ENCODE measurements at places on chromosomes 1 and 21. TPM values are rescaled to one million over a fixed set of nuclear protein-coding genes. Genes with fewer than 3 reads are reported as not detected.

The IL12RB2 gene
- 265 TPM for total RNA-seq

The NHLH1 gene
- total RNA-seq, result 2.0 TPM

The TRAF3IP3 gene
- total RNA-seq, result 157 TPM

The DNAI4 gene
- total RNA-seq, result 0.73 TPM

The IFI16 gene
- total RNA-seq, result 186 TPM

The CFAP141 gene
- not detected for total RNA-seq

The IGSF9 gene
- not detected for total RNA-seq

The BRINP2 gene
- total RNA-seq, result not detected

The IGSF21 gene
- not detected for total RNA-seq

The FCGR3A gene
- total RNA-seq, result 34.5 TPM

The RAD54L gene
- total RNA-seq, result 23.3 TPM

The TTC34 gene
- 0.40 TPM for total RNA-seq

The DCST1 gene
- total RNA-seq, result not detected

The SELP gene
- not detected for total RNA-seq

The FCGR2B gene
- 7.1 TPM for total RNA-seq

The RAB13 gene
- total RNA-seq, result 11.5 TPM

The SH3BGR gene
- 0.83 TPM for total RNA-seq

The UQCRH gene
- total RNA-seq, result 253 TPM

The PTPN22 gene
- total RNA-seq, result 24.6 TPM

The AMY1B gene
- total RNA-seq, result not detected

The C1orf87 gene
- not detected for total RNA-seq

The C1QC gene
- not detected for total RNA-seq

The EBNA1BP2 gene
- total RNA-seq, result 76.4 TPM

The OLIG2 gene
- total RNA-seq, result not detected

The OR2L5 gene
- total RNA-seq, result not detected

The TNFRSF4 gene
- total RNA-seq, result 305 TPM

The NFASC gene
- 0.36 TPM for total RNA-seq

The DHRS3 gene
- total RNA-seq, result 178 TPM

The CYP2J2 gene
- total RNA-seq, result not detected

The TESK2 gene
- 2.4 TPM for total RNA-seq

The CTTNBP2NL gene
- 0.67 TPM for total RNA-seq

The VCAM1 gene
- 10.7 TPM for total RNA-seq

The KCNJ15 gene
- not detected for total RNA-seq

The NT5C1A gene
- total RNA-seq, result 4.1 TPM
